ENCODE measurements at places on chromosomes 4 and X. TPM values are rescaled to one million over a fixed set of nuclear protein-coding genes. Genes with fewer than 3 reads are reported as not detected.

Gene OTC
- not detected for total RNA-seq

Gene METTL14
- 30.4 TPM for total RNA-seq

Gene FHIP1A
- 21.0 TPM for total RNA-seq

Gene PCSK1N
- total RNA-seq = 38.5 TPM

Gene COX7B2
- total RNA-seq = not detected

Gene ASB5
- 36.8 TPM for total RNA-seq

Gene HMGN5
- 3.7 TPM for total RNA-seq

Gene TNIP3
- 1.5 TPM for total RNA-seq

Gene ART3
- 13.8 TPM for total RNA-seq

Gene TCEAL6
- total RNA-seq = not detected

Gene CLDN22
- not detected for total RNA-seq

Gene CXCL13
- total RNA-seq = 0.58 TPM

Gene XPNPEP2
- total RNA-seq = 28.7 TPM

Gene CT45A6
- total RNA-seq = not detected

Gene XAGE1A
- total RNA-seq = not detected

Gene TRPC3
- 2.9 TPM for total RNA-seq

Gene KLKB1
- 0.82 TPM for total RNA-seq

Gene CLCN4
- 11.7 TPM for total RNA-seq

Gene ZCCHC12
- total RNA-seq = 1.2 TPM

Gene CPZ
- total RNA-seq = 21.4 TPM

Gene DGKK
- 3.2 TPM for total RNA-seq

Gene P2RY8
- total RNA-seq = 2.9 TPM

Gene CYSLTR1
- total RNA-seq = 3.0 TPM

Gene CLGN
- 0.47 TPM for total RNA-seq

Gene GAGE12F
- total RNA-seq = not detected

Gene SLC10A4
- total RNA-seq = 0.41 TPM

Gene SHISA3
- total RNA-seq = 60.1 TPM

Gene IL9R
- 0.12 TPM for total RNA-seq

Gene PLP1
- 7.2 TPM for total RNA-seq

Gene NLGN4X
- 14.3 TPM for total RNA-seq

Gene GBA3
- total RNA-seq = 13.3 TPM

Gene FATE1
- 0.29 TPM for total RNA-seq

Gene YIPF7
- 0.53 TPM for total RNA-seq

Gene DMP1
- not detected for total RNA-seq

All from metanephros (tissue), 2 donors.